ENCODE measurements at places on chromosomes 7 and 10.

DNA sequence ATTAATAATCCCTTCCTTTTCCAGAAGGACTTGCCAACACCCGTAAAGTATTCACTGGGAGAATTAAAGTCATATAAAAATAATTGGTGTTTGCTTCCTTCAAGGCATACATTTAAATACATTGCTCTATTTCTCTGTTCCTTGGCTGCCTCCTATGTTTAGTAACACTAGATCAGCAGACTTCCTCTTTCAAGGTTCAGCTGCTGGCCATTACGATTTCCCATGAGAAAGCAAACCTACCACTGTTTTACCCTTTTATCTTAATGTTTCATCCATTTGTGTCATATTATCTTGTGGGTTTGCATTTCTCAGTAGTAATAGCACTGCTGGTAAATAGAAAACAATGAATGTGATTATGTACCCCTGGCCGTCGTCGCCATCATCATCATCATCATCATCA lies 313.8 kb upstream of the BMPER start:
- no peak for DNase-seq

- DNase-seq, result no peak
Measured at GRCh38 chr10:12214763-12215218, 18.8 kb downstream of the CDC123 start.

DNA sequence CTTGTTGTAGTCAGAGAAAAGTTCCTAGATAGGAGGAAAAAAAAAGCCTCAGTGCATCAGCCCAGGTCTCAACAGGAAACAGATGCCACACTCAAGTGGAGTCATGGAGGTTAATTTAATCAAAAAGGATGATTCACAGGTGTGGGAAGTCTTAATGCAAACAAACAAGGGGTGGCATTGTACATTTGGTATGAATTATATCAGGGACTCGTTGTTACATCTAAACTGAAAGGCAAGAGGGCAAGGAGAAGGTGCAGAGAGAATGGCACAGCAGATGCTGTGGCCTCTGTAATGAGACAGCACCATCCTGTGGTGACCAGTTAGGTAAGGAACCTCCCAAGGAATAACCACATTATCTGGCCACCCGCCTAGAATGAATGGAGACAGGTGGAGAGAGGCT lies 133.7 kb downstream of the PTPRZ1 start:
- DNase-seq, result no peak

- DNase-seq, result no peak
Measured at GRCh38 chr10:80659289-80659688, 121.6 kb downstream of the SH2D4B start.

DNA sequence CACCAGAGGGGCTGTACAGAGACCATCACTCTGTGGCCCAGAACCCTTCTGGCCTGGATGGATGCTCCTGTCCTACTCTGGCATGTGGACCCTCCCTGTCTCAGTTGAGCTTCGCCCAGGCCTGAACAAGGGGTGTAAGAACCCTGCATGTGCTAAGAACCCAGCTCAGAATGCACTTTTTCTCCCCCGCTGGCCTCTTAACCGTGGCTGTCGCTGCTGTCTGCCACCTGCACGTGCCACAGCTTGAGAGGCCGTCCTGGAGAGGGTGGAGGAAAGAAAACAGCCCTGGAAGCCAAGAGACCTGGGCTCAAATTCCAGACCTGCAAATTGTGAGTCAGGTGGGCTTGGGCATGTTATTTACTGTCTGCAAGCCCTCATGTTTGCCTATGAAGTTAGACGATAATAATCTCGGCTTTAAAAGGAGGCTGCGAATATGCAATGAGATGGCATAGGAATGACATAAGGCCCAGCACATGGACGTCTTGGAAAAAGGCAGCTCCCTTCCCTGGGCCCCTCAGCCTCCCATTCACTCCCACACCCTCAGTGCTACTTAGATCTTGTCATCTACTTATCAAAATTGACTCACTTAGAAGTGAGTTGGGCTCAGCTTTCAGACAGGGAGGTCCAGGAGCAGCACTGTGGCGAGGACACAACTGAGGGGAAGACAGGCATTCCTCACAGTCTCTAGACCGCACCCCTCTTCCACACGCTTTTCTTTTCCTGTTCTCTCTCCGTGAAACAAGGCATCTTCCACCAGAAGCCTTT lies 31.4 kb downstream of the FIGNL1 start:
- DNase-seq, result no peak

GRCh38 chr7:31304446-31304845 lies 36.1 kb downstream of the NEUROD6 start:
- DNase-seq, result no peak

DNA sequence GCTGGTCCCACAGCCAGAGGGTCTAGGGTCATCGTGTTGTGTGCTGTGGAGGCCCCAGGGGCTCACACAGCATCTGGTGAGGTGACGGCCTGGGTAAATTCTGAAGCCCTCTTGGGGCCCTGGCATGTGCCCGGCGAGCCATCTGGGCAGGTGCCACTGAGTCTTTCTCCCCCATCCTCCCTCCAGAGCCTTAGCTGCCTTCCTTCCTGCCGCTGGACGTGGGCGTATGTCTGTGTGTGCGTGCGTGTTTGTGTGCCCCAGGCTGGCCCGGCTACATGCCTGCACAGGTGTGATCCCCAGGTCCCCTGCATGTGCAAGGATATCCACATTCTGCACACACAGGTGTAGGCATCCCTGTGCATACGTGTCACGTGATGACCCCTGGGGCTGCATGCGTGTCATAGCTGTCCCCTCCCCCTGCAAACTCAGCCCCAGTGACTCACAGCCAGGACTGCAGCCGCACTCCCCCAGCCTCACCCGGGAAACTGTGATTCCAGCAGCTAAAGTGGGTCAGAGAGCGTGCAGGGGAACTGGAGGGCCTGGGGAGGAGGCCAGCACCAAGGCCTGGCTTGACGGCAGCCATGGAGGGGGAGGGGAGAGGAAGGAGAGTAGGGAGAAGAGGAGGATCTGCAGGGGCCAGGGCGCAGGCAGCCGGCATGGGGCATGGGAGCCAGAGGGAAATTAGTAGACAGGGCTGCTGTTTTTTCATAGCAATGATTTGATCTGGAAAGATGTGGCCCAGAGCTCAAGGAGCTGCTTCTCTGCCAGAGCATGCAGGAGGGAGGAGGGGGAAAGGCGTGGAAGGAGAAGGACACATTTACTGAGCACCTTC lies 46.4 kb downstream of the ELFN1 start:
- no peak for DNase-seq

DNA sequence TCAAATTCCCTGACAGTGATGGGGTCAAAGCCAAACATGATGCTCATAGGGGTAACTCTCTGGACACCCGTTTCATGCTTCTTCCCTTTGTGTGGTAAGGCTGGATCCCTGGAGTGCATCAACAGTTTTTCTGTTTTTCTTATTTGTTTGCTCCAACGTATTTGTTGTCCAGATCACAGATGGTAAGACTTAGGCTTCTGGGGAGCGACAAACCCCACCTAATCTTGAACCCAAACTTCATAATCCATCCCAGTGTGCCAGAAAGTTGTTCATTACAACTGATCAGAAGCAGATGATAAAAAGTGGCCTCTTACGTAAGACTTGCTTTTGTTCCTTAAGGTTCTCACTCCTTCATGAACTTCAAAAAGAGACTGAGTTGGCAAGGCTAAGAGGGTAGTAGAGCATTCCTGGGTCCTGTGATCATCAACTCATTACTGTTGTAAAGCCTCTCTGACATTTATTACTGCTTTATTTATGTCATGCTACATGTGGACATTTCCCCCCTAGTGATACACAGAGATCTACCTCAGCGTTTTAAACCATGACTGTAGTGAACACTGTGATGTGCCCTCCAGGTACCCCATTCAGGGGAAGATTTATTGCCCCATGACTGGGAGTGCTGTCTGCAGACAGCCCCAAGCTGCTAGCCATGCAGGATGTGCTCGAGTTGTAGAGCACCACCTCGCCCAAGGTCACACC lies 125.6 kb downstream of the CCDC71L start:
- DNase-seq, result no peak

GRCh38 chr7:127768241-127768640 lies 116.2 kb downstream of the SND1 start:
- no peak for DNase-seq

DNA sequence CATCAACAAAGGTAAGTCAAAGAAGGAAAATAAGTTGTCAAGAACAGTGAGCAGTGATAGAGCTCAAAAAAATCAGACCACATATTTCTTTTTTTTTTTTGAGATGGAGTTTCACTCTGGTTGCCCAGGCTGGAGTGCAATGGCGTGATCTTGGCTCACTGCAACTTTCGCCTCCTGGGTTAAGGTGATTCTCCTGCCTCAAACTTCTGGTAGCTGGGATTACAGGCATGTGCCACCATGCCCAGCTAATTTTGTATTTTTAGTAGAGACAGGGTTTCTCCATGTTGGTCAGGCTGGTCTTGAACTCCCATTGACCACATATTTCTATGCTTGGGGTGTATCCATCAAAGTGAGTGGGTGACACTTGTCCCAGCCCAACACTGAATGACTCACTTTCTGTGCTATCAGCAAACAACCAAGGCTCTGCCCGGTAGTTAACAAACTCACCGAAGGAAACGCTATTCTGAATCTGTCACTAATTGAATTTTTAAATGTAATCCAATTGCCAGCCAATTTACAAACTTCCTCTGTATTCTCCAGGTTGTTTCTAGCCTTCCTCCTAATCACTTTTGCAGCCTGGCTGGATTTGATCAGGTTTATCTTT lies 19.6 kb upstream of the SMNDC1 start:
- no peak for DNase-seq
